Mammary epithelial cell (primary cell): ENCODE measurements at places on chromosomes 7 and 10. TPM values are rescaled to one million over a fixed set of nuclear protein-coding genes. Genes with fewer than 3 reads are reported as not detected.

MUC3A gene
- 0.33 TPM for total RNA-seq

UPK3BL2 gene
- total RNA-seq, result 1.3 TPM

ZNF736 gene
- 25.8 TPM for total RNA-seq

CDC14C gene
- total RNA-seq, result 0.17 TPM

SKIDA1 gene
- total RNA-seq, result 1.5 TPM
